ENCODE measurements at places on chromosomes 7 and 10.

GRCh38 chr7:13179011-13179582, 491.7 kb downstream of the ARL4A start:
- DNase-seq = no peak

DNA sequence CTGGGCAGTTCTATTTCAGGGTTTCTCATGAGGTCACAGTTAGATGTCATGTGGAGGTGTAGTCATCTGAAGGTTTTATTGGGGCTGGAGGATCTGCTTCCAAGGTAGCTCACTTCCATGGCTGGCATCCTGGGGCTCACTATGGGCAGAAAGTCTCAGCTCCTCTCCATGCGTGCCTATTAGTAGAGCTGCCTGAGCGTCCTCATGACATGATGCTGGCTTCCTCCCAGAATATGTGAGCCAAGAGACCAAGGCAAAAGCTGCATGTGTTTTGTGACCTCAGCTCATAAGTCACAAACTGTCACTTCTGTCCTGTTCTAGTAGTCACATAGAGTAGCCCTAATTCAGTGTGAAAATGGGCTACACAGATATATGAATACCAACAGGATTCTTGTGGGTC, 524.4 kb downstream of the SUGCT start:
- no peak for DNase-seq

- DNase-seq = no peak
Measured at GRCh38 chr7:94178230-94178629, 174.1 kb upstream of the BET1 start.

DNA sequence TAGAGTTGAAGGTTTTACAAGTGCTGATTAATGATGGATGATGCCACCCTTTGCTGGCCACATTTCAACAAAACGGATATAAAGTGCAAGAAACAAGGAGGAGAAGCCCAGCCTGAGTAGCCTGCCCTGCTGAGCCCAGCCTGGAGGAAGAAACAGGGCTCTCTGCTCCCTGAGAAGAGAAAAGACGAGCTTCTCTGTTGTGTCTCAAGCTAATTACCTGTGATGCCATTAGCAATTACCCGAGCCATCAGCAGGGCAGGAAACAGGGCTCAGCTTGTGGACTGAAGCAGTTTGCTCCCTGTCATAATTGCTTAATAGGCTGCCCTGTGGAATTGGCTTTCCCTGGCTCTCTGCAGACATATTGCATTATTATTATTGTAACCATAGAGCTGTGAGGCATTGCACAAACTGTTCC, 709.3 kb upstream of the AUTS2 start:
- DNase-seq = no peak

- no peak for DNase-seq
Measured at GRCh38 chr7:105101864-105102263, 87.9 kb downstream of the KMT2E start.

- no peak for DNase-seq
Measured at GRCh38 chr7:112292162-112292561, 85.7 kb downstream of the ZNF277 start.

All from right forelimb (tissue), 1 donor.